ENCODE measurements at places on chromosomes 12 and 14.

DNA sequence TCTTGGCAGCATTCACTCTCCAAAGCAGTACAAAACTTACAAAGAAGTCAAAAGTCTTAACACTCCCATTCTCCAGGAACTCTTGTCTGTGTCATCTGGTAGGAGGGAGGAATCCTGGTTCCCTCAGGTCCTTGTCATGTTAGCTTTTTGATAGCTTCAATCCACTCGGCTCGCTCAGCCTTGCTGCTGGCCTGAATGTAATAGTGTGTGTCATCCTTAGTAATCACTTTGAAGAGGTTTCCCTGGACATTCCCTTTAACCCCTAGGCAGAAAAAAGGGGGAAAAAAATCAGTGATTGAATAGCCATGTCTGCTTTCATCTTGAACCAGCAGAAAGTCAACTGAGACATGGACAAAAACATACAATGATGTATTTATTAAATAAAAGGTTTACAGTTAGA is 24.8 kb downstream of the PLEK2 start:
- no peak for DNase-seq

DNA sequence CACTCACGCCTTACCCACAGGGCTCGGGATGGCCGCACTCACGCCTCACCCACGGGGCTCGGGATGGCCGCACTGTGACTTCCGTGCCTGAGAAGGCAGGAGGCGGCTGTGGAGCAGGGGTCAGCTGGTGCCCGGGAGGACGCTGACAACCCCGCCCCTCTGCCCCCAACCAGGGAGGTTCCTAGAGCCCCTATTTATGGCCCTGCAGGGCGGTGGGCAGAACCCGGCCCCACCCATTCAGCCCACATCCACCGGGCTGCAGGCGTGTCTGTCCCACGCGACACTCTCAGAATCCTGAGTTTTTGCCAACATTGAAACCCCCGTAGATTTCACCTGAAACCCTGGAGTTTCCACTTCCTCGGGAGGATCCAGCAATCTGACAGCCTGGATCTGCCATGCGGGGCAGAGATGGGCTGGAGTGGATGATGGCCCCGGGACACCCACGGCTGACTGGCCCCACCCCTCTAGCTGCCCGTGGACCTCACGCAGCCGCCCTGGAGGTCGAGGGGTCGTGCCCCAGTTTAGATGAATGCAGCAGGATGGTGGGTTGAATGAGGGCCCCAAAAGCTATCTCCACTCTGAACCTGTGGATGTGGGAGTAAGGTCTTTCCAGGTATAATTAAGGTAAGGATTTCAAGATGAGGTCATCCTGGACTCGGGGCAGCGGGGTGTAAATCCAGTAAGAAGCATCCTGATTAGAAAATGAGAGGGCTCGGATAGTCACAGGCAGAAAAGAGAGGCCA is 20.4 kb downstream of the GALNT9 start:
- no peak for DNase-seq

DNA sequence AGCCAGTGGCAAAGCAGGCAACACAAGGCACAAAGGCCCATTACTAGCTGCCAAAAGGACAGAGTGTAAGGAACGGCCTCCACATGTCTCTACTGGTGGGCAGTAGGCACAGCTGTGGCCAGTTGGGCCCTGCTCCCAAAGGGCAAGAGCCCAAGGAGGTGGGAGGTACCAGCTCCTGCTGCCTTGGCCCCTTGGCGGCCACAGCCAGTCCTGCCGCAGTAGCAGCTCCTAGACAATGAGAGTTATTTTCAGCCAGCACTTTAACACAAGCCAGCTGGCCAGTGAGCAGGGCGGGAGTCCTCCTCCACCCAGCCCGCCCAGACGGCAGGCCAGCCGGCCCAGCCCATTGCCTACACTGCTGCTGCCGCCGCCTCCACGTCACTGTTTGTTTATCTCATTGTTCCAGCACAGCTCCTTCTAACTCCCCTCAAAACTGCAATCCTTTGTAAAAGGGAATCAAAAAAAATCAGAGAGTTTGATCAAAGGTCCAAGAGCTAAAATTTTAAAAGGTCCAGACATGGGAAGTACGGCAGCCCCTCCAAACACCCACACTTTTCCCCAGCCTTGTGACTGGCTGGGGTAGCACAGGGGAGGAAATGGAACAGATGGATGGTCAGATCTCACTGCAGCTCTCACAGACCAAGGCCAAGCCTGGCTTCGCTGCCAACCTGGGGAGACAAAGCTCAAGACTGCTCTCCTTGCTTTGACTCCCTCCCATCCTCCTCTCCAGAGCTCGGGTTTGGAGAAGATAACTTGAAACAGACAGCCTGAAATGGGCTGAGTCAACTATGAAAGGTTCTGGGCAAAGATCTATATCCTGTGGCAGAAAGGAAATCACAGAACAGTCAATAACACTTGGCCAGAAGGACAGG is 33.5 kb downstream of the FMNL3 start:
- no peak for DNase-seq

DNA sequence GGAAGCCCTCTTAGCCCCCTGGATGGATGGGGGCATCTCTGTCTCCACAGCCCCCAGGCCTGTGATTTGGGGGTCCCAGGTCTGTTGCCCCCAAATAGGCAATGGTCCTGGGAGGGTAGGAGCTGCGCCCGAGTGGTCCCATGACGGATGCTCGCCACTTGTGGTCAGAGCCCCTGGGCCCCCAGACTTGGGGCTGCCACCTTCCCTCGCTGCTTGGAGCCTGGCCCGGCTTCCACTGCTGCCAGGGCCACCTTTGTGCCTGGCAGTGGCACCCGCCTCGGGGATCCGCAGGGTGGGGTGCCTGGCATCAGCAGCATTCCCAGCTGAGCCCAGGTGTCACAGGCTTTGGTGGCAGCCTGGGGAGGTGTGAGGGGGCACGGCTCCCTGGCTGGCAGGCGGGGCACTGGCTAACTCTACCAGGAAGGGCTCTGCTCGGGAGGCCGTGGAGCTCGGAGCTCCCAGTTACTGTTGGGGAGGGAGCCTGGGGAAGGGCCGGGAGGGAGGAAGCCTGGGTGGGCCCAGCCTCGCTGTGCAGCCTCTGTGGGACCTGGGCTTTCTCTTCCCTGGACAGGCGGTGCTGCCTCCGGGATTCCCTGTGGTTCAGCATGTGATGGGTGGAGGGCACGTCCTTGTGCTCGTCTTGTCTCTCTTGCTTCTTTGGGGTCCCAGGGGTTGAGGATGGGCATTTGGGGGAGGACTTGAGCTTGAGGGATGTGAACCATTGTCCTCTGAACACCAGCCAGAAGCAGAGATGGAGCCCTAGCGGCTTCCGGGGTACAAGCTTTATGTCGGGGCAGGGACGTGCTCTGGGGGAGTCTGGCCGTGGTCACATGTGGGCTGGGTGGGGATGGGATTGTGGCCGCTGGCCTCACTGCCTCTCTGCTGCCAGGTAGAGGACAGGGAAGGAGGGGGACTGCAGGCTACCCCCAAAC is 5.4 kb downstream of the KIF26A start:
- DNase-seq, result no peak

DNA sequence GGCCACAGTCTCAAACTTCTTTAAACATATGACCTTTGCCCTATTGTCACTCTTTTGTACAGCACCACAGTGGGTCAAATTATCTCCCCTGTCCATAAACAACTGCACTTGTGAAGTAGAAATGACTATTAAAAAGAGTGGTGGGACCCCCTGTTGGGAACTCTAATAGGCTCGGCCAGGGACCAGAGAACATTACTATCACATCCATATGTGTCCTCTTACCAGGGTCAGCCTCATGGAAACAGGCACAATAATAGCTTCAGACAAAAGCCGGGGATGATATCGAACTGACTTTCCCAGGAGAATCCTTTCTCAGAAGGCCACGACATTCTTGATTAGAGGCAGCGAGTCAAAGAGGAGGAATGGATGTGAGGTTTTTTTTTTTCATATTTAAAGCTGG is 96.6 kb downstream of the NKX2-1 start:
- DNase-seq, result no peak

DNA sequence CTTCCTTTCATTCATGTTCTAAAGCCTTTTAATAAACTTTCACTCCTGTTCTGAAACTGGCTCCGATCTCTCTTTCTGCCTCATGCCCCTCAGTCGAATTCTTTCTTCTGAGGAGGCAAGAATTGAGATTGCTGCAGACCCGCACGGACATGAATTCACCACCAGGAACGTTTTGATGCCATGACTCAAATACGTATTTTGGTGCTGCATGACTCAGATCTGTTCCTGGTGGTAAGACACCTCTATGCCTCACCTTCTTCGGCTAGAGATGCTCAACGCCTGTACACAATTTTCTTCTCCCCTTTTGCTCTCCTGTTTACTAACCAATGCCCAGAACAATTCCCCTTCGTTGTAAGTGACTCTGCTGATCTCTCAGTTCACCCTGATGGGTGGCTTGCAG is 52.0 kb upstream of the RIMBP2 start:
- DNase-seq, result no peak

DNA sequence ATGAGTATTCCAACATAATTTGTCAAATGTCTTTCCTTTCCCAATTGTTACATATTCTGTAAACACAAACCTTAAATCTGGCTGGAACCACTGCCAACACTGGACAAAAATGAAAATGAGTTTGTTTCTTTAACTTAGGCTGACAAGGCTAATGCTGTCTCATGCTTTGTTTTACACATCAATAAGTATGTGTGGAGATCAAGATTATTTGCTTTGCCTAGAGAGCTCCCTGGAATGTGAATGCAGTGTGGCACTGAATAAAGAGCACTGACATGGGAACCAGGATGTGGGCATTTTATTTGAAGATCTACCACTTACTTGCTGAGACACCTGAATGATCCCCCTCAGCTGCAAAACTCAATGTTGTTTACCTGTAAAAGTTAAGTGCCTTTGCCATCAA is 61.7 kb downstream of the RALGAPA1 start:
- DNase-seq, result no peak

- DNase-seq, result no peak
Measured at GRCh38 chr12:93134893-93135285, 205.8 kb upstream of the EEA1 start.

GRCh38 chr14:20522332-20522731 is 17.0 kb downstream of the RNASE10 start:
- DNase-seq, result no peak

GRCh38 chr14:66377574-66377973 is 108.6 kb upstream of the CCDC196 start:
- no peak for DNase-seq

- DNase-seq, result no peak
Measured at GRCh38 chr12:18631339-18631738, 106.5 kb downstream of the PLCZ1 start.

- DNase-seq, result peak; percentile 13
Measured at GRCh38 chr12:28963554-28963953, 185.5 kb upstream of the FAR2 start.

DNA sequence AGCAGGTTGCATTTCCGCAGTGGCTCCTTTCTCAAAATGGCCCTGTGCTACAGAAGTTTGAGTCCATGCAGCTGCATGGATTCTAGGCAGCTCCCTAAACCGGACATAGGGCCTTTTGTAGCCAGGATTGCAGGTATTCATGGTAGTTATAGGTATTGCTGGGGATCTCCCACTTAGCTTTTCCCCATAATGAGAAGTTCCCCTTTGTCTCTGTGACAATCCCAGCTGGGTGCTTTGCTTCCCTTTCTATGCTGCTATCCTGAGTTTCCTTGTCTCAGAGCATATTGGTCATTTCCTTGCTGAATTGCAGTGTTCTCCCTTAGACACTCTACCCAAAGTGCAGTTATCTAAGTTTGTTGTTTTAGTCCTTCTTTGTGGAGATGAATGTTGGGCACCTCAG is 120.9 kb upstream of the MIS18BP1 start:
- no peak for DNase-seq

GRCh38 chr12:43968736-43969135 is 132.9 kb downstream of the TMEM117 start:
- no peak for DNase-seq

- no peak for DNase-seq
Measured at GRCh38 chr12:58502226-58502625, 418.1 kb downstream of the LRIG3 start.

All from KBM-7 (cell line).